ENCODE measurements at places on chromosomes 7 and 10.

DNA sequence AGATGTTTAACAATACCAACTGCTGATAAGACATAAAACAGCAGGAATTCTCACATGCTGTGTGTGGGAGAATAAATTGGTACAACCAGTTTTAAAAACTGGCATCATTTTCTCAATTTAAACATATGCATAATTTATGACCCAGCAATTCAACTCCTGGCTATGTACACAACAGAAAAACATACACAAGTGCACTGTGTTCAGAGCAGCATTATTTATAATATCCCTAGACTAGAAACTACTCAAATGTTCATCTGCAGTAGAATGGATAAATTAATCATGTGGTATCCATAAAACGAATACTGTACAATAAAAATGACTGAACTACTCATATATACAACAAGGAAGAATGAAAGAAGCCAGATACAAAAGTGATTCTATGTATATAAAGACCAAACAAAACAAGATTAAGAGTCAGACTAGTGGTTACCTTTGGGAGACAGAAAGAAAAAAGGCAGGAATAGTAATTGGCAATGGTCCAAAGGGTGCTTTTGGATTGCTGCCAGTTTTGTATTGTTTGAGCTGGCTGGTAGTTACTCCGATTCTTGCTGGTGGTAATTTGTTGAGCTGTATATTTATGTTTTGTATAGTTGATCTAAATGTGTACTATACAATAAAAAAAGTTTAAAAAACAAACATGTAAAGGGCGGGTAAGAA lies 306.0 kb downstream of the TFEC start:
- no peak for DNase-seq

DNA sequence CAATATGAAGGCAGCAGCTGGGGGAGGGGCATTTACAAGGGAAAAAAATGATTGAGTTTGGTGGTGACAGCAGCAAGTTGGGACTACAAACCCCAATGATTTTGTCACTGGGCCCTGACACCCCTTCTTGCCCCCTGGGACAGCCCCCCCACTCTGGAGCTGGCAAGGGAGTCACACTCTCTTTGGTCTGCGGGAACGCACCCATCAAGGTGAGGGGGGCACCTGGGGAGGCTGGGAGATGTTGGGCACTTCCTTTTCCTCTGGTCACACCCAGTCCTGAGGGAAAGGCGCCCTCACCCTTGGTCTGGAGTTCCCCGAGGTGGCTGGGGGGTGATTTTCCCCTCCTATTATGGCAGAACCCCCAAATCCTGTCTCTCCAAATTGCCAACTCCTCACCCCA lies 24.4 kb downstream of the EPHB4 start:
- no peak for DNase-seq

DNA sequence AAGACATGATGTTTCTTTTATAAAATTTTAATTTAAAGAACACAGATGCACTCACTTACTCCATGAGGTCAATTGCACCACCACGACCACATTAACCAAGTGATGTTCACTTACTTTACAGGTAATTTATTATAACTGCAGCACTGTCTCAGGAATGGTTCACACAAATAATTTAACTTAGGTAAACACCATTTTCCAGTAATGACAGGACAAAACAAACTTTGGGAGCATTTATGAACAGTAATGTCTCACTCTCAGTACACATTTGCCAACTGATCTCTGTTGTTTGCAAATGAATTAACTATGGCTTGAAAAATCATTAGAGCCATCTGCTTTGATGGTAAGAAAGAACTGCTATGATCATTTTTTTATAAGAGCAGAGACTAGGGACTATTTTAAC lies 150.4 kb downstream of the ETV1 start:
- DNase-seq: no peak

DNA sequence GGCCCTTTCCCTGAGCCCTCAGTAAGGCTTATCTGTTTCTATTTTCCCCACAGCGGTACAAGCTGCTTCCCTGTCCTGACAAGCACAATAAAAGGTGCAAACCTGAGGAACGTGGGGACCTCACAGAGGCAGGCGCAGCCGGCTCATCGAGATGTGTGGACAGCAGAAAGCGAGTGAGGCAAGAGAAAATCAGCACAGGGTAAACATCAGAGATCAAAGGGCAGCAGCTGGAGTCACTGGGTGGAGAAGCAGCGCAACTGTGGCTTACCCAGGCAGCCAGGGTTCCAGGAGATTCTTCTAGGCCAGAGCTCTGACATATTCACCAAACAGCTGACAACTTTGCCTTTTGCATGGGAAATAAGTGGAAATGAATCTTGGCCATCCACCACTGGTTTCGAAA lies 212.6 kb downstream of the WDR11 start:
- DNase-seq: no peak

GRCh38 chr7:37187179-37187578 lies 261.5 kb downstream of the ELMO1 start:
- no peak for DNase-seq

DNA sequence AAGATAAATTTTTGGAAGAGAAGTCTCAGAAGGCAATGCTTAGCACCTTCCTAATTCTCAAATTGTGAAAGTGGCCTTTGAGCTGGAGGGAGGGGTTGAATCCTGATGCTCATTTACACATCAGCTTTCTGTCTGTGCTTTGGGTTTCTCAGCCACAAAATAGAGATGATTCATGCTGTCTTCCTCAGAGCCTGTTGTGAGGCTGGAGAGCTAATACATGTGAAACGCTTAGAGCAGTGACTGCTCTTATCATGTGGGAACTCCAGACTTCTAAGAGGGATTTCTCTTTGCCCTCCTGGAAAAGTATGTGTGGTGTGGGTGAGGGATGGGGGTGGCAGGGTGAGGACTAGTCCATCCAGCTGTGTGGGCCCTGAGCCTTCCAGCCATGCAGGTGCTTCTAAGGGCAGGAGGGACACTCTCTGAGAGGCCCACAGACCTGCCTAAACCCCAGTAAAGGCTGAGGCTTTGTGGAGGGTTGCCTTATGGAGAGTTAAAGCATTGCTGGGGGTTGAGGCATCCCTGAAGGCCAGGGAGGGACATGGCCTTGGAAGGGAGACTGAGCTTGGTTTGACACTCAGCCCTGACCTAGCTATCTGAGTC lies 4.8 kb upstream of the EVX1 start:
- DNase-seq: no peak

DNA sequence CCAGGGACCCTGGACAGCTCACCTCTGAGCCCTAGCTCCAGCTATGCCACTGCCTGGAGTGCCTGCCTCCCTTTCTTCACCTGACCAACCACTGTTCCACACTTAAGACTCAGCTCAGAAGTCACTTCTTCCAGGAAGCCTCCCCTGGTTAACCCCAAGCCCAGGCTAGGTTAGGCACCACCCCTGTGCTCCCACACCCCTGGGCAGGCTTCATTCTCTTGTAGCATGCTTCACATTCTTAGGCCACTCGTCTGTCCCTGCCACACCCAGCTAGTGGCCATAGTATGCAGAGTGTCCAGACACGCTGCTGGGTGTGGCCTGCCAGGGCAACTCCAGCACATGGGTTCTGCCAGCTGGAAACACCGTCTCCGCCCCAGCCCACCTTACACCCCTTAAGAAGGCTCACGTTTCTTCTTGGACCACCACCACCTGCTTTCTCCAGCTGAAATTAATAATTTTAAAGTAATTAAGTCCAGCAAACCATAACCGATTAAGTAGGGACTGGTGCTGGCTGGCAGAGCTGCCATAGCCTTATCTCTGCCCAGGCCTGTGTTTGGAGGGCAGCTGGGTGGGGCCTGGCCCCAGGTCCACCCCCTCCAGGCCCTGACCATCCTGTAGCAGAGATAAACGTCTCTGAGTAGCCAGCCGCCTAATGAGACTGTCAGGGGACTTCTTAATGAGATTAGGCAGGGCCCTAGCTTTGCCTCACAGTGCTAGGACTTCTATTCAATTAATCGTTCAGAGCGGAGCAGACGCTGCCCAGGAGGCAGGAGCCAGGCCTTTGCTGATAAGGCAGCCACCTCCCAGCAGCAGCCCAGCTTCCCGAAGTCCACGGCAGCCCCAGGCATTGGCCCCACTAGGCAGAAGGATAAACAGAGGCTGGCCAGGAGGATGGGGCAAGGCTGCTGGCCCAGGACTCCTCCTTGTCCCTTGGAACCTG lies 20.5 kb downstream of the GRID1 start:
- DNase-seq: no peak

GRCh38 chr7:34758111-34758601 lies 100.1 kb downstream of the NPSR1 start:
- no peak for DNase-seq

DNA sequence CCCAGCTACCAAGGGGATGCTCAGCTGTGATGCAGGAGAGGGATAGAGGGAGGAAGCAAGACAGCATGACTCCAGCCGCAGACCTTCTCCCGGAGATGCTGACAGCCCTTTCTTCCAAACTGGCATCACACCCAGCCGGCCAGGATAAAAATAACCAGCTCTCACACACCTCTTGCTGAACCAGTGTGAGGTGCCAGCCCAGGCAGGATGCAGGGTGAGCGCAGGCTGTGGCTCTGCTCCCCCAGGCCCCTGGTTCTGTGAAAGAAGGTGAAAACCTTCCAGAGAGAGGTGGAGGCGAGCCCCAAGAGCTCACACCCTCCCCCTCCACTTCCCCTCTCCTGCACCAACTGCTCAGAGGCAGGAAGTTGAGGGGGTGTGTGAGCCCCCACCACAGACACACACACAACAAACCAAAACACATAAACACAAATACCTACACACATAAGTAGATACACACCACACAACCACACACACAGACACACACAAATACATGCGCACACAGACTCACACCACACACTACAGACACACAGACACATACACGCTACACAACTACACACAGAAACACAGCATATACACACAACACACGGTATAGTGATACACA lies 4.0 kb downstream of the GPR15LG start:
- no peak for DNase-seq

DNA sequence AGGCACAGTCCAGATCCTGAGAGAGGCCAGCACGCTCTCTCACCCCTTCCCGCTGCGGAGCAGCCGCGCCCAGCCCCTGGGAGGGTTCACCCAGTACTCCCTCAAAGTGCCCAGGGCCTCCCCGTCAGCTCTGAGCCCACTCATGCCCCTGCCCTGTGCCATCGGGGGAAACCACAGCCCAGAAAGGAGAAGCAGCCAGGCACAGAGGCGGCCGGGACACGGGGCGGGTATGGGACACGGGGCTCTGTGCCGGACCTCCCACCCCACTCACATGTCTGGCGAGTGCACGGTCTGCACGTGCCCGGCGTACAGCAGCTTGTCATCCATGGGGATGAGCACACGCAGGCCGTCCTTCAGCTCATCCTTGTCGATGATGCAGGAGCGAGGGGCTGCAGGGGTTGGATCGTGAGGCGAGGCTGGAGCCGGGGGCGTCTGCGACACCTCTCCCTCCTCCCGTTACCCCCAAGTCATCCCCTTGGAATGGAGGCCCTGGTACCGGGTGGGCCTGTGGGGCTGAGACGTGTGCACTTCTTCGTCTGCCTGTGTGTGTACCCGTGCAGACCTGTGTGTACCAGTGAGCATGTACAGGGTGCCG lies 38.2 kb downstream of the SLC29A4 start:
- DNase-seq: no peak

DNA sequence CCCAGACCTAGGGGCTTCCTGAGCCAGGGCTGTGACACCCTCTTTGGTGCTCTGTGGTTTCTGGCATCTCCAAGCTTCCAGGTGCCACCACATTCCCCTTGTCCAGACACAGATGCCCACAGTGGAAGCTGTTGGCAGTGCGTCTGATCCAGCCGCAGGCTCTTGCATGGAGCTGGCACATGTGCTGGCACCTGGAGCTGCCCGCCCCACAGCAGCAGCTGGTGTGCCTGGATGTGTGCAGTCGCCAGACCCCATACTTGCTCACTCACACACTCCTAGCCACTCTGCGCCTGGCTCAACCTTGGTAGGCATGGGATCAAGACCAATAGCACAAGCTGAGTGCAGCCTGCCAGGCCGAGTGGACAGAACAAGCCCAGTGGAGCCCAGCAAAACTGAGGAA lies 106.5 kb downstream of the LYZL1 start:
- no peak for DNase-seq

GRCh38 chr10:29648983-29649268 lies 14.2 kb upstream of the SVIL start:
- DNase-seq: no peak

DNA sequence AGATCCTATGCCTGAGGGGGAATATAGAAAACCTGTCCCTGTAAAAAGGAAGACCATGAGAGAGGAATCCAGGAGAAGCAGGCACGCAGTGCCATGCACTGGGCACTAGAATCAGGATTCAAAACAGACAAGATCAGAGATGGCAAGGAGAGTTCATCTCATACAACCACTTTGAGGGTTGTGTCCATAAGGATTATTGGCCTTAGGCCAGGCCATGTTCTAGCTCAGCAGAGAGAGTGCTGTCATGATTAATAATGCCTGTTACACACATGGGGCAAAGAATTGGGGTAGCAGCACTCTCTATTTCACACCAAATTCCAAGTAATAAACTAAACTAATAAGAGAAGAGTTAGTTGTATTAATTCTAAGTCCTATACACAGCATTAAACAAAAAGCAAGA lies 29.1 kb downstream of the EZH2 start:
- DNase-seq: no peak

GRCh38 chr10:133315847-133316246 lies 7.1 kb downstream of the ZNF511 start:
- no peak for DNase-seq

DNA sequence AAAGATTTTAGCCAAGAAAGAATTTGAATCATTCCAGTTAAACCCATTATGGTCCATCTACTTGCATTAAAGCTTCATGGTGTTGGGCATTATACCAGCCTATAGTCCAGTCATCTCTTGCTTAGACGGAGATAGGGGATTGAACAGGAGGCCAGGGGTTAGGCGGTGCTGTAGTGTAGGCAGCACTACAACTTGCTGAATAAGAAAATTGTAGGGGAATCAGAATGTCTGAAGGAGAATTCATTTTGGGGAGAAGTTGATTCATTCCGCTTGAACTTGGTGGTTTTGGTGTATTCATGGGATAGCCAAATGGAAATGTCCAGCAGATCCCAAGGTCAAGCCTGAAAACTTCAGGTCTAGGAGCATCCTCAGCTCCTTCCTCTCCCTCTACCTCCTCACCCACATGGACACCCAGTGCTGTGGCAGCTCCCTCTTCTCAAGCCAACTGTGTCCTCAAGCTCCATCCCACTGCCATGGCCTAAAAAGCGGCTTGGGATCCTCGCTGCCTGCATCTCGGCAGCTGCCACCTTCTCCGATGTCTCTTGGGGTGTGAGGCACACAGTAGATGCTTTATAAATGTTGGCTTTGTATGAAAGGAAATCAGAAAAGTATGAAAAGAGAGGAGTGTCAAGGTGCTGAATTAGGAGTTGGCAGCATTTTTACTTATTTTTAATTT lies 63.6 kb upstream of the MNX1 start:
- no peak for DNase-seq

- DNase-seq: no peak
Observed at GRCh38 chr7:104791080-104791479, 222.9 kb upstream of the KMT2E start.

GRCh38 chr7:154942691-154943090 lies 60.2 kb downstream of the PAXIP1 start:
- DNase-seq: no peak

GRCh38 chr10:11292576-11293302 lies 275.1 kb downstream of the CELF2 start:
- no peak for DNase-seq

GRCh38 chr7:140501966-140502365 lies 22.7 kb upstream of the MKRN1 start:
- DNase-seq: no peak

Data from left renal pelvis (tissue), 4 donors.